ENCODE measurements at places on chromosomes 7 and 10. TPM values are rescaled to one million over a fixed set of nuclear protein-coding genes. Genes with fewer than 3 reads are reported as not detected.

- no peak for DNase-seq
These were observed 137.4 kb upstream of the PPIF start for GRCh38 chr10:79209831-79210230.

DNA sequence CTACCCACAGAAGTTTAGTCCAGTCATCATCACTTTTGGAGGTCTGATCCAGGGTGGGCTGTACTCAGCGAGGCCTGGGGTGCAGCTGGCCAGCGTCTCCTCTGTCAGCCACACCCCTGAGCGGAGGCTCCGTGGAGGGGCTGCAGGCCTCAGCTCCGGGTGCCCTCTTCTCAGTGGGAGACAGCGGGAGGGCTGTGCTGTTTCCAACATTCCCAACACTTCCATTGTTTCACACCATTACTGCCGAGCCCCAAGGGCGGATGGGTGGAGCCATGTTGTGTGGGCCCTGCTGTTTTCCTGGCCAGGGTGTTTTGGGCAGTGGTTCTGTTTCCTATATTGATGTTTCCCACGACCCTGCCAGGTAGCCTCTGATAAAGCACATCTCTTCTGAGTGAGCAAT lies 95.0 kb downstream of the MKI67 start:
- DNase-seq = no peak

- no peak for DNase-seq
These were observed 29.6 kb upstream of the ZRANB1 start for GRCh38 chr10:124912101-124912886.

The VPS41 gene
- total RNA-seq = 91.5 TPM

GRCh38 chr10:117568334-117568733 lies 25.8 kb downstream of the EMX2 start:
- no peak for DNase-seq

- DNase-seq = no peak
These were observed 10.7 kb upstream of the KMT2E start for GRCh38 chr7:105003275-105003674.

- no peak for DNase-seq
These were observed 203.5 kb downstream of the HIBADH start for GRCh38 chr7:27459021-27459730.

The LIPF gene
- not detected for total RNA-seq

The OR2A1 gene
- 0.22 TPM for total RNA-seq

- no peak for DNase-seq
These were observed 43.8 kb upstream of the GPR26 start for GRCh38 chr10:123622381-123622780.

The DNAH11 gene
- 0.49 TPM for total RNA-seq

DNA sequence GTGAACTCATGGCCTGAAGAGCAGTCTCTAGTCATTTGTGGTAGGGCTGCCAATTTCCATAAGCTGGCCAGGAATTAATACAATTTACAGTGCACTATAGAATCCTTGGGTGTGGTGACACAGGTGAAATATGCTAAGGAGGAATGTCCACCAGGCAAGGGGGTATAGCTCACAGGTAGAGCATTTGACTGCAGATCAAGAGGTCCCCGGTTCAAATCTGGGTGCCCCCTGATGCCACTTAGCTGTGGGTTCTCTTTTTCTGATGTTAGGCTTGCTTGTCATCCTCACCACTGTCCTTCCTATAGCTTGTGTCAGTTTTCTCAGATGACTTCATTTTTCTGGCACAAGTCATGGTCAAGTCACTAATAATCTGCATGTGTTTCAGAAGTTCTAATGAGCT lies 108.7 kb downstream of the ZNF467 start:
- no peak for DNase-seq

DNA sequence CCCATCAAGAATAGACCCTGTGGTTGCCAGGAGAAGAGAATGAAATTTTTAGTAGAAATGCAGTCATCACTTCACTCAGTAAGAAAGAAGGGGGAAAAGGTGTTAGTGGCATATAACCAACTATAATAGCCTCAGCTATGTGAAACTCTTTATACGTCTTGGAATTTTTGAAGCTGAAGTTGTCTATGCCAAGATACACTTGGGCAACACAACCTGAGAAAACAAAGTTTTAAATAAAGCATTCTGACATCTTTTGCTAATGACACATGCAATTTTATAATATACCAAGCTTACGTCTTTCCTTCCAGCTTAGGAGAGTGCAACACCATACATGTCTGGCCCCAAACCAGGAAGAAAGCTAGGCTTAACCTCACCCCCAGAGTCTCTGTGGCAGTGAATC lies 40.8 kb upstream of the ZNF438 start:
- no peak for DNase-seq

The SPRN gene
- total RNA-seq = 0.13 TPM
